ENCODE measurements at places on chromosomes 2 and 18.
A peak's percentile ranks its signal among the peaks of the same experiment; 100 is the strongest.

- DNase-seq, result no peak
These were observed 12.8 kb downstream of the RNF103 start for GRCh38 chr2:86610871-86611270.

DNA sequence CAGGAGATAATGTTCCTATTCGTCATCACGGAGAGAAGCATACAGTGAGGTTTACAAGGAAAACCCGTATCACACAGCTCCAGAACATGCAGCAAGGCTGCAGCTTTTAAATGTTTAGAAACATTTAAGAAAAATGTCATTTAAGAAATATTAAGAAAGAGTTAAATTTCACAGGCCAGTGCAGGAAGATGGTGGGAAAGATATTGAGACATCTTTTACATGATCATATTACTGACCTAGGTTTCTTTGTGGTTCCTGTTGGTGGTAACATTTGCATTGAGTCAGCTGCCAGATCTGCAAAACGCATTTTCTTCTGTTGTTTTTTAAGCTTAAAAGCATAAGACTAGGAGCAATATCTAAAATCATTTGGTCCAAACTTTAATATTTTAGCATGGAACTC is 44.9 kb downstream of the CPO start:
- peak; percentile 60 for DNase-seq

DNA sequence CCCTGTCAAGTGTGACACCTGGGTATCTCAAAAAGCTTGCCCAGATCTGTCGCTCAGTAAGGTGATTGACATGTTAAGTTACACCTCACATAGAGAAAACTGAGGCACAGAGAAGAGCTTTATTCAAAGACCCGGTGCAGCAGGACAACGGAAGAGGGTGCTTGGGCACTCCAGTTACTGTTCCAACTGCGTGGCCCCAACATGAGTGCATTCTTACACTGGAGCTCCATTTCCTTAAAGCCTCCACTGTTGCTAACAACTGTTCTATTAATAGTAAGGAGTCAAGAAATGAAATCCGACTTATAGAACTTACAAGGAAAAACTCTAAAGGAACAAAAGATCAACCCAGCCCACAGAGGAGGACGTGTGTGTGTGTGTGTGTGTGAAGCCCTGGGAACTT is 54.8 kb upstream of the REV1 start:
- no peak for DNase-seq

- DNase-seq, result no peak
These were observed 49.4 kb upstream of the LRRTM4 start for GRCh38 chr2:77571545-77571944.

DNA sequence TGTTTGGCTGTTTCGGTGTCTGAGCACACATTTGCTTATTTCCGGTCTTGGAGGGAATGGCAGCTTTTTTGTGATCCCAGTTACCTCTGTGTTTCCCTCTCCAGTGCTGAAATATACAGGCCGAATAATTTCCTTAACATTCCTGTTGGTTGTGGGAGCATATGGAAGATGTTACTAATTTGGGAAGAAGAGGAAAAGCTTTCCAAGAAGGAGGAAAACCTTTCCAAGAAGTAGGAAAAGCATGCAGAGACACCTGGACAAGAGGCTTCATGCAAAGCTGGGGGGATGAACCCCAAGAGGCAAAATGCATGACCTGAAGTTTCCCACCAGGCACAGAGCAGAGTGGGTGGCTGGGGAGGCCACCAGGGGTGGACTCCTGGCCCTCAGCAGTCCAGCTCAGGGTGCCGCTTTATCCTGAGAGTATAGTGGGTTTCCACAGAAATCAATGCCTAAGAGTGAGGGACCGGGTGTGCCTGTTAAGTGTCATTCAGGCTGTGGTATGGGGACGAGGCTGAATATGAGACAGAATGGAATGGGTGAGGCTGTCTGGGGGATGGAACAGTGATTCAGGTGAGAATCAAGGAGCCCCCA is 25.5 kb upstream of the GNAL start:
- no peak for DNase-seq

All from inflammatory macrophage (primary cell).